ENCODE measurements at places on chromosomes 12 and 14. TPM values are rescaled to one million over a fixed set of nuclear protein-coding genes. Genes with fewer than 3 reads are reported as not detected.

Gene KERA
- not detected for total RNA-seq

Gene ZFYVE1
- 25.8 TPM for total RNA-seq

Gene CISTR
- not detected for total RNA-seq

Gene POTEM
- total RNA-seq, result not detected

Gene POU6F1
- 2.2 TPM for total RNA-seq

Gene KRT75
- total RNA-seq, result not detected

Gene RNU4-1
- under 0.01 TPM for total RNA-seq

Gene RHOF
- 16.6 TPM for total RNA-seq

Gene RAD51B
- 23.6 TPM for total RNA-seq

Gene OR4E2
- not detected for total RNA-seq

Gene UNC79
- total RNA-seq, result 0.22 TPM

Gene SLCO1B1
- not detected for total RNA-seq

Gene DHRS4
- 41.6 TPM for total RNA-seq

Gene PRB2
- total RNA-seq, result not detected

Gene PLEKHA5
- 29.4 TPM for total RNA-seq

Gene KLRG1
- 0.39 TPM for total RNA-seq

All from placental epithelial cell (primary cell).